ENCODE measurements at places on chromosomes 12 and 14. TPM values are rescaled to one million over a fixed set of nuclear protein-coding genes. Genes with fewer than 3 reads are reported as not detected.

- peak; percentile 32 for DNase-seq
Observed at GRCh38 chr12:50598321-50598862, 93.6 kb downstream of the DIP2B start.

DNA sequence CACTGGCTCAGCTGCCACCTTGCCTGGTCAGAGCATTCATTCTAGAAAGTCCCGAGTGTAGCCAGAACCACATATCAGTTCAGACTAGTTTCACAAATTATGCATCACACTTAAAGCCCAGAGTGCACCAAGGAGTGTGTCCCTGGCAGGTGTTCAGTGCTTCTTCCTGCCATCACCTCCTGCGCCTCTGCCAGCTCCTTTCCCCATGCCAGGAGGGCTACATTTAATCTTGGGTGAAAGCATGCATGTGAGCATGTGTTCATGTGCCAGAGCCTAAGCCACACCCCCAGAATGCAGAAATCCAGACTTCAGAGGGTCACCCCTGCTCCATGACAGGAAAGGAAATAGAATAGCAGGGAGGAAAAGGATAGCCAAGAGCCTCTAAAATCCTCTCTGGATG, 381.6 kb downstream of the DPF3 start:
- DNase-seq = no peak

The CYP27B1 gene
- polyA plus RNA-seq = 0.26 TPM

The CIROP gene
- polyA plus RNA-seq = 0.61 TPM

The ACSS3 gene
- 2.7 TPM for polyA plus RNA-seq

The REM2 gene
- polyA plus RNA-seq = 0.06 TPM

The RNASE1 gene
- polyA plus RNA-seq = not detected
